ENCODE measurements at places on chromosomes 11 and 22.

- DNase-seq = no peak
Observed at GRCh38 chr11:95700471-95700817, 89.1 kb downstream of the FAM76B start.

DNA sequence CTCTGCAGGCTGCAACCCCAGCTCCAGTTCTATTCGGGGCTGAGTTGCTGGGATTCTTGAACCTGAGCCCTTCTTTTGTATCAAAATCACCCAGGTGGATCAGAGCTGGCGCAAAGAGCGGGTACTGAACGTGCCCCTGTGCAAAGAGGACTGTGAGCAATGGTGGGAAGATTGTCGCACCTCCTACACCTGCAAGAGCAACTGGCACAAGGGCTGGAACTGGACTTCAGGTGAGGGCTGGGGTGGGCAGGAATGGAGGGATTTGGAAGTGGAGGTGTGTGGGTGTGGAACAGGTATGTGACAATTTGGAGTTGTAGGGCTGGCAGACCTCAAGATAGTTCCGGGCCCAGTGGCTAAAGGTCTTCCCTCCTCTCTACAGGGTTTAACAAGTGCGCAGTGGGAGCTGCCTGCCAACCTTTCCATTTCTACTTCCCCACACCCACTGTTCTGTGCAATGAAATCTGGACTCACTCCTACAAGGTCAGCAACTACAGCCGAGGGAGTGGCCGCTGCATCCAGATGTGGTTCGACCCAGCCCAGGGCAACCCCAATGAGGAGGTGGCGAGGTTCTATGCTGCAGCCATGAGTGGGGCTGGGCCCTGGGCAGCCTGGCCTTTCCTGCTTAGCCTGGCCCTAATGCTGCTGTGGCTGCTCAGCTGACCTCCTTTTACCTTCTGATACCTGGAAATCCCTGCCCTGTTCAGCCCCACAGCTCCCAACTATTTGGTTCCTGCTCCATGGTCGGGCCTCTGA lies 3.8 kb downstream of the FOLR1 start:
- DNase-seq = no peak

DNA sequence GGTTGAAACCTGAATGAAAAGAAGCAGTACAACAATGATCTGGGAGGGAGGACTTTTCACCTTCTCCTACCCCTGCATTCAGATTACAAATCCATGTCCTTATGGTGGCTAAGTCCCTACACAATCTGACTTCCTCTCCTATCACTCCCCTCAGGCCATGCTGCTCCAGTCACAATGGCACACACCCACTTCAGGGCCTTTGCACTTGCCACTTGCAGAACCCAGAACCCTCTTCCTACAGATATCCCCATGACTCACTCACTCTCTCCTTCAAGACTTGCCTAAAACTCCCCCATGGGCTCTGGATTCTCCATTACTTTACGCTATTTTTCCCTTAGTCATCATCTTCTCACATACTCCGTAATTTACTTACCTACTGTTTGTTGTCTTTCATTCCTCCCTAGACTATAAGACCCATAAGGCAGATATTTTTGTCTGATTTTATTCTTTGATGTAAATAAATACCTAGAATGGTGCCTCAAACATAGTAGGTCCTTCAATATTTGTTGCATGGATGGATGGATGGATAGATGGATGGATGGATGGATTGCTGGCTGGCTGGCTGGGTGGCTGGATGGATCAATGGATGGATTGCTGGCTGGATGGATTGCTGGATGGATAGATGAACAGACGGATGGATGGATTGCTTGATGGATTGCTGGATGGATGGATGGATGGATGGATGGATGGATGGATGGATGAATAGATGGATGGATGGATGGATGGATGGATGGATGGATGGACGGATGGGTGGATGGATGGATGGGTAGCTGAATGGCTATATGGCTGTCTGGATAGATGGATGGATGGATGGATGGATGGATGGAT lies 94.7 kb upstream of the NAV2 start:
- no peak for DNase-seq

GRCh38 chr22:39021552-39022250 lies 774 bp downstream of the APOBEC3D start:
- no peak for DNase-seq

DNA sequence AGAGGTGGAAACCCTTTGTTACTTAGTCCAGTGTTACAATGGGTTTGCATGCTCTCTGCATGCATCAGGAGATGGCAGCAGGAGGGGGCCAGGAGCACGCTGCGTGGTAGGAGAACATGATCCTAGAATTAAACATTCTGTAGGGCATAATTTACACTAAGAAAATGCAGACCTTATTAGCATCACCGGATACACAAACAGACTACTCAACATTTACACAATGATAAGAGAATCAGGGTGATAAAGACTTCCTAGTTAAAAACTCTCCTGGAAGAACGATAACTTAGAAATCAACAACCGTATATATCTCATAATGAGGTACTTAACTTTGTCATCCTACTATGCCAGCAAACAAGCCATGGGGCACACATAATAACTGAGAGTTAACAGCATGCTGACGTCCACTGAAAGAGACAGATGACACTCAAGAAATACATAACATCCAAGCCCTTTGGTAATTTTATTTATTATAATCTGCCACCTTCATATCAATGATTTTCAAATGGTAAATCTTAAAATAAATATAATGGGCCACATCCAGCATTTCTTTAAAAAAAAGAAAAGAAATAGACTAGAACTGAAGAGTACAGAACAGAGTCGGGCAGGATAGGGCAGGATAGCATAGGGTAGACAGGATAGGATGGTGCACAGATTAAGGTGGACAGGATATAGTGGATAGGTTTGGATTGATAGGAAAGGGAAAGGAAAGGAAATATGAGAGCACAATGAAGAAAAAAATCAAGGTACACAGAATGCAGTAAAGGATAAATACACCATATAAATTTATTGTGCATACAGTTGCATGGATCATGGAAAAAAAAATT lies 27.5 kb downstream of the CADM1 start:
- no peak for DNase-seq

- no peak for DNase-seq
Observed at GRCh38 chr11:71342116-71342515, 89.7 kb upstream of the SHANK2 start.

GRCh38 chr11:73213196-73214143 lies 4.6 kb upstream of the P2RY2 start:
- DNase-seq = no peak

- no peak for DNase-seq
Observed at GRCh38 chr11:106014620-106015019, 7.4 kb downstream of the MSANTD4 start.

DNA sequence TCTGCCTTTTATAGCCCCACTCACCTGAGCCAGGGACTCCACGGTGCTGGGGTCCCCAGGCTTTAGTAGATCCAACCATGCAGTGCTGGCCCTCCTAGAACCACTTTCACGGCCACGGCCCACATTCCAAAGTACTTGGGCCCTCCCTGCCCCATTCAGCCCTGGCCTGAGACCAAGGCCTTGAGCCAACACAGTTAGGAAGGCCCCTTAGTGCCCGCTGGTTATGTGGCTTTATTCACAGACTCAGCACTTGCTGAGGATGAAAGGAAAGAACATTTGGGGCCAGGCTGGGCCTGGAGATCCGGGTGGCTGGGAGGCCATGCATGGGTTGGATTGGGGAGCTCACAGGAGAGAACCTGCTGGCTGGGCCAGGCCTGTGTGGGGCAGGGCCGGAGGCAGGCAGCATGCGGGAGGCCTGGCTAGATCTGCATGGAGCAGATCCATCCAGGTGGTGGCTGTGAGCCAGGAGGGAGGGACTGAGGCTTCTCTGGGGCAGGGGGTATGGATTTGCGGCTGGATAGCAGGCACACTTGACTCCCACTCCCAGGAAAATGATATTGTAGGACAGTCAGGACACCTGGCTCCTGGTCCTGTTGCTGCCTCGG lies 12.6 kb downstream of the CHRM1 start:
- no peak for DNase-seq

GRCh38 chr11:35873721-35874120 lies 70.1 kb upstream of the LDLRAD3 start:
- no peak for DNase-seq

GRCh38 chr11:120219938-120220746 lies 9.3 kb downstream of the OAF start:
- no peak for DNase-seq

- DNase-seq = no peak
Observed at GRCh38 chr11:80843266-80843974, 1402.6 kb upstream of the TENM4 start.

DNA sequence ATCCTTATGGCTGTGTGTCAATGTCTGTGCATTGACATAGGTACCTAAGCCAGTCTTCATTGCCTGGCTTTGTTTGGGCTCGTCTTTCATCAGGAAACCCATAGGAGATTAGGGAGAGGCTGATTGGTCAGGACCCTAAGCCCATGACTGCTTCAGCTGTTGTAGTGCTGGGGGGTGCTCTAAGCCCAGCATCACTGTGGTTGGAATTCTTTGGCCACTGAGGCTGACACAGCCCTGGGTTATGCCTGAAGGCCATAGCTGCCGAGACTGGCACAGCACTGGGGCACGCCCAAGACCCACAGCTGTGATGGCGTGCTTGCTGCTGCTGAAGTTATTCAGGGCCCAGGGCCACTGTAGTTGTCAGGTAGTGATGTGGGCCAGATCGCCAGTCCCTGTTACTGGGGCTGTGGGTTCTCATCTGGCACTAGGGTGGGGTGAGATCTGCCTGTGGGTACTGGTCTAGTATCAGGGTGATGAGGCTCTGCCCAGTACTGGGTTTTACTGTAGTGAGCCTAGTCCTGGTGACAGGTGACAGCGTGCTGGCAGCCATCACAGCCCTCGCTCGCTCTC lies 4.9 kb downstream of the USP18 start:
- no peak for DNase-seq

DNA sequence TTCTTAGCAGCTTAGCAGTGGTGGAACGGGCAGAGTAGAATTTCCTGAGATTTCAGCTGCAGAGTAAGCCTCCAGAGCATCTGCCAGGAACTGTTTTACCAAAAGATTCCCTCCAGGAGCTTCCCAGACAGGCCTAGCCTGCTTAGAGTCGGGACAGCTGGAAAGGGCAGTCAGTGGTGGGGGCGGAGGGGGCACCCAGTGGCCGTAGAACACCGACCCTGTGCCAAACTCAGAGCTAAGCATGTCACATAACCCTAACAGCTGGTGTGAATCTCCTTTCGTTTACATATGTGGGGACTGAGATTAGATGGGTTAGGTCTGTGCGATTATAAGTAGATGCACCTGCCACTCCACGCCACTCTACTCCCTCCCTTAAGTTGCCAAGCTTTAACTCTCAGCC lies 80.0 kb upstream of the CRTAM start:
- no peak for DNase-seq

DNA sequence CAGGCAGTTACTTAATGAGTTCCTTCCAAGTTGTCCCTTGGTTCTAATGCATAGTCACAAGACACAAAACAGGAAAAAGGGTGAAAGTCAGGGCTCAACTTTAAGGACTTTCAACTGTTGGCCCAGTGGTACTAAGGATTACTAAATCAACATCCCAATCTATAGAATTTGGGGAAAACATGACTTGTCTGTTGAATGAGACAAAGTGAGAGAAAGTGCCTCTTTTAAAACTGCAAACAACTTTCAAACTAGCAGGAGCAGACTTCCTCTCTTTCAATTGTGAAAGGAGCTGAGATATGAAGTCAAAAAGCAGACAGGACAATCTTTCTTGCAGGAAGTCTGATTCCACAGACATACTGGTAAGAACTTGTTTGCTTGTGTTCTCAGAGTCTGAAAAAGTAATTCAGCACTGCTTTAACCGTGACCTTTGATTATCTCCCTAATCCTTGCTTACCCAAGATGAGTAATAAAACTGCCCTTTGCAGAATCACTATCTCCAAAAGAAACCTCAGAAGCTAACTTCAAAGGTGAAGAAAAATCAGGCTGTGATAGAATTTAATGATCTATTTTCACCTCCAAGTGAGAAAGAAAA lies 960.7 kb upstream of the RAG2 start:
- no peak for DNase-seq

GRCh38 chr22:38748487-38749136 lies 7.2 kb downstream of the SUN2 start:
- no peak for DNase-seq

GRCh38 chr22:49022816-49023160 lies 804.9 kb downstream of the BRD1 start:
- no peak for DNase-seq

DNA sequence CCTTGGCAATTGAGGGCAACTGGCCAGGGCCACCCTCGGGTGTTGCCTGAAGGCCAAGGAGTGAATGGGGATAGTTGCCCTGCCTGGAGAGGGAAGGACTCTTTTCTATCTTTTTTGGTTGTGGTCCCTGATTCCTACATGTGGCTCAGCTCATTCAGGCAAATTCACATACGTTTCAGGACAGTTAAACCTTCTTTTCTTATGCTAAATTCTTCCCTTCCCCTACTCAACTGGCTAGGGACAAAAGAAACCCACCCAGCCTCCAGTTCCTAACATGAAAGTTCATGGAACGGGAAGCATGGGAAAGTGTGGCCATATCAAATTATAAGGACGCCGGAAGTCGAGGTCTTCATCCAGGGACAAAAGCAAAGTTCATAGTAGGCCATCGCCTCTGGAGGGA lies 26.3 kb upstream of the APLNR start:
- no peak for DNase-seq

- DNase-seq = no peak
Observed at GRCh38 chr11:96827164-96827563, 437.4 kb downstream of the JRKL start.

DNA sequence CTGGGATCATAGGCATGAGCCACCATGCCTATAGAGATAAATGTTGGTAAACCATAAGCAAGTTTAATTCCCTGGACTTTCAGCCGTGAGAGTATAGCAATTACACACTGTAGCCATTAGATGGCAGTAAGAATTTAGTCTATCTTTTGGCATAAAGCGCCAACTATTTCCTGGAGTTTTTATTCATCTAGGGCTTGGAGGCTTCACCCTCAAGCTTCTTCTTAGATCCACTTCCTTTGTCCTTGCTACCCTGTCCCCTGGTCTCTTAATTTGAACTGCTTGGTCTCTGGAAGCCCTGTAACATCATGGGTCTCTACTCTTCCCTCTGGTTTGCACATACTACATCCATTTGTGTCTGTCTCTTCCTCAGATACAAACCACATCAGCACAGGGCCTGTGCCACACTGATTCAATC lies 38.2 kb downstream of the OR10A6 start:
- DNase-seq = no peak

GRCh38 chr22:17537155-17537554 lies 26.1 kb upstream of the SLC25A18 start:
- no peak for DNase-seq

DNA sequence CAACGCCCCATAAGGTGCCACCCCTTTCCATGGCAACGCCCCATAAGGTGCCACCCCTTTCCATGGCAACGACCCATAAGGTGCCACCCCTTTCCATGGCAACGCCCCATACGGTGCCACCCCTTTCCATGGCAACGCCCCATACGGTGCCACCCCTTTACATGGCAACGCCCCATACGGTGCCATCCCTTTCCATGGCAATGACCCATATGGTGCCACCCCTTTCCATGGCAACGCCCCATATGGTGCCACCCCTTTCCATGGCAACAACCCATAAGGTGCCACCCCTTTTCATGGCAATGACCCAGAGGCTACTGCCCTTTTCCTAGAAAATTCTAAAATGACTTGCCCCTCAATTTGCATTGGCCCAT lies 72.1 kb downstream of the BRD1 start:
- no peak for DNase-seq

- no peak for DNase-seq
Observed at GRCh38 chr11:115530752-115531151, 26.5 kb upstream of the CADM1 start.

GRCh38 chr11:63518548-63518947 lies 12.7 kb downstream of the LGALS12 start:
- DNase-seq = no peak

- DNase-seq = no peak
Observed at GRCh38 chr11:16976379-16976778, 37.8 kb downstream of the PLEKHA7 start.
